Left ventricle myocardium inferior (tissue), 1 donor: ENCODE measurements at places on chromosomes 1 and 21.

DNA sequence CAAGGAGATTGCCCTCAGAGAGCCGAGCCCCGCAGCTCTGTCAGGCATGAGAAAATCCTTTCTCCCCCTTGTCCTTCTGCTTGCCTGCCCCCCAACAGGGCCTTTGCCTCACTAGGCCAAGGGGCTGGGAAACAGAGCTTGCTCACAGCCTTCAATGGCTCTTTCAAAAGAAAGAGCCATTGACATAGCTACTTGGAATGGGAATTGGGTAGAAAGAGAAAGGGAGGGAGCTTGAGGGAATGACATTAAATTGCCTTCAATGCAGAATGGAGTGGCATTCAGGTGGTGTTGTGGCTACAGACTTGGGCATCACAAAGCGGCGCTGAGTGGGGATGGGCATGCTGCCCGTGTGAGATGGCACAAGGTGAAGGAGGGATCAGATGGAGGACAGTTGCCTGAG is 13.2 kb downstream of the SYT11 start:
- no peak for DNase-seq

GRCh38 chr1:235017191-235017590 is 111.4 kb downstream of the TOMM20 start:
- no peak for DNase-seq

GRCh38 chr1:192545896-192546521 is 29.6 kb upstream of the RGS1 start:
- DNase-seq, result no peak

DNA sequence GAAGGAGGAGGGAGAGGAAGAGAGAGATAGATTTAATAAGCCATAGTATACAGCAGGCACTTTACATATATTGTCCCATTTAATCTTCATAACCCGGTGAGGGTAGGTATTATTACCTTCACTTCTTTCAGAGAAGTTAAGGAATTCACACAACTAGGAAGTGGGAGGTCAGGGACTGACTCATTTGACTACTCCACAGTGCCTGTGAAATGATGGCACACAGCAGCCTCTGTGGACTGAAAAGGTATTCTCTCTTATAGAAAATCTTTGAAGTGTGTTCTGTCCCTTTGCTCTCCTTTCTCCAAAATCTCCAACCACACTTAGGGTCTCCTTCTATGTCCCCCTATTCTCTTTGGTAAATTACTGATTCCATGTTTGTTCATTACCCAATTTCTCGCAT is 23.9 kb downstream of the PALMD start:
- DNase-seq, result no peak
